ENCODE measurements at places on chromosomes 12 and 14.

GRCh38 chr14:79511146-79511545 is 700.2 kb downstream of the DIO2 start:
- no peak for DNase-seq

- no peak for DNase-seq
These were observed 99.9 kb upstream of the RFLNA start for GRCh38 chr12:124194893-124195566.

- no peak for DNase-seq
These were observed 4.6 kb downstream of the IFI27 start for GRCh38 chr14:94115058-94115591.

DNA sequence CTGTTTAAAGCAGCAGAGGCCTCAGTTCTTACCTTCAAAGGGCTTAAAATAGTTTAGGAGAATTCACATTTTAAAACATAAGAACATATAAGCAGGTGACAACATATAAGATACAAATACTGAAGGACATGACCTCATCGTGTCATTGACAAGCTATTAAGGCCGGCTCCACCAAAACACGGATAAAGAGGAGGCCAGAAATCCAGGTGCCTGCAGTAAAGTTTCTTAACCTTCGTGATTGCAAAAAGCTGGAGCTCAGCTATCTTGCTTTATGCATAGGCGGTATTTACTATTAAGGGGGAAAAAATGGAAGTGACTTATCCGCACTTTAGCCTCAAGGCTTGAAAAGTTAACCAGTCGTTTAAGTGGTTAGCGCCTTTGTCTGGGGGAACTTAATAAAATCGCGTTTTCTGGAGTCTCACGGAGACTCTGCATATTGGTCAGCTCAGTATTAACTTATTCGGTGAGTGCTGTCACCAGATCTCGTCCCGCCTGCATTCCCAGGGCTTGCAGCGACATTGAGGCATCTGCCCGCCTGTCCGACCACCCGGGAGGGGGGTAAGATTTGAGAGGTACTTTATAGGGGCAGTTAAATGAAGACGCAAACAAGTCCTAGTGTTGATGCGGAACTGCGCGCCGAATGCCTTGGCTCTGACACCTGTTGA is 1.1 kb upstream of the SP1 start:
- DNase-seq: no peak

GRCh38 chr14:55136885-55137786 is 8.1 kb downstream of the LGALS3 start:
- no peak for DNase-seq

DNA sequence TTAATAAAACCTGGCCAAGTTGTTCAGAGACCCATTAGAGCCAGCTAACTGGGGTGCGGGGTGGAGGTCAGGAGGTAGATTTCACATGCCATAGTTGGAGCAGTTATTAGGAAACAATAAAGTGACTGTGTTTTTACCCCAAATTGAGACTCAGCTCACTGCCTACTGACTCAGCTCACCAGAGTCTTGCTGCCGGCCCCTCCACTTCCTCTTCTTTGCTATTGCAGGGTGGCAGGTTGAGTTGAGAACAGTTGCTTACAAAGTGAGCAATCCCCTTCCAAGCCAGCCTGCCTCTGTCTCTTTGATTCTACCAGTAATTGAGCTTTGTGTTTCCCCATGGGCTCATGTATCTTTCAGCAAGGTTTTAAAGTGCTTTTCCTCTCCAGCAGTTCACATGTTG is 12.9 kb downstream of the ST8SIA1 start:
- DNase-seq: no peak

GRCh38 chr12:119843100-119843499 is 34.0 kb downstream of the CIT start:
- no peak for DNase-seq

GRCh38 chr14:60710494-60710893 is 13.7 kb downstream of the SIX4 start:
- DNase-seq: no peak

GRCh38 chr12:54021432-54022013 is 6.7 kb upstream of the HOXC6 start:
- no peak for DNase-seq

Data from stimulated activated CD4-positive, alpha-beta T cell treated with anti-CD3 and anti-CD28 coated beads, Interleukin-15, amount 100 ng/mL, for 48 hours (primary cell).